ENCODE measurements at places on chromosomes 2 and 18. TPM values are rescaled to one million over a fixed set of nuclear protein-coding genes. Genes with fewer than 3 reads are reported as not detected.

- DNase-seq: no peak
Observed at GRCh38 chr2:233699424-233700027, 6.8 kb downstream of the UGT1A6 start.

- DNase-seq: no peak
Observed at GRCh38 chr18:11736656-11737055, 47.6 kb downstream of the GNAL start.

Gene ST8SIA5
- 0.04 TPM for total RNA-seq

Gene IL1RN
- total RNA-seq: not detected

Data from neural progenitor cell (in vitro differentiated cells).